ENCODE measurements at places on chromosomes 6 and 20.

DNA sequence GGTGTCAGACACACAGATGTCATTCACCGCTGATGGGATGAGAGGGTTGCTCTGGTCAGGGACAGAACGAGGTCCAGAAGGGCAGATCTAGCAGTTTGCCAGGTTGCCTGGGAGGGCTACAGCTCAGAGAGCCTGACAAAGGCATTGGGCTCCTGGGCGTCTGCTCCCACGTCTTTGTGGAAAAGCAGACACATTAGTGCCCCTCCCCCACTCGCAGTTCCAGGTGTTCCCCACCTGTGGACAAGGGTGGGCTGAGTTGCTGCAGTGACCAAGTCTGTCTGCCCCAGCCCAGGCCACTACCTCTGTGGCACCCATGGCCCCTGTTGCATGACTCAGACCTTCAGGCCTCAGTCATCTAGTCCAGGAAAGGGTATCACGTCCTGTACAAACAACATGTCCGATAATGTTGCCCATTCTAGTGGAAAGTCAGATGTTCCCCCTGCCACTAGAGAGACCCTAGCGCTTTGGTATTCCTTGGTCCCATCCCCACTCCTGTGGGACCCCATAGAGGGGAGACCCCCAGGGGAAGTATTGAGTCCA, 37.4 kb downstream of the WRNIP1 start:
- no peak for DNase-seq

DNA sequence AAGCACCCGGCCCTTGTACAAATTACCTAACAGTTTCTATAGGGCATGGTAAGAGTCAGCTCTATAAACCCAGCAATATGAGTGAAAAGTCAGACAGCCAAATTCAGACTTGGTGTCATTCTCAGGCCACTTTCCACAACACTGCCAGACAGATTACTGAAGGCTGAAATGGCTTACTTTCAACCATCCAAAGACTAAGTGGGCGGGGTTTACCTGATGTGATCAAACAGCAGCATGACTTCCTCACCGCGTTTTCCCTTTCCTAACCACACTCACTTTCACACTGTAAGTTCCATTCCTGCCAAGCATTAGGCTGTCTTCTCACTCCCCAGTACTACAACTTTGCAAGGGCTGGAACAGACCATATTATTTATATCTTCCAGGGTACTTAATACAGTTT, 85.9 kb downstream of the SMLR1 start:
- DNase-seq, result no peak

DNA sequence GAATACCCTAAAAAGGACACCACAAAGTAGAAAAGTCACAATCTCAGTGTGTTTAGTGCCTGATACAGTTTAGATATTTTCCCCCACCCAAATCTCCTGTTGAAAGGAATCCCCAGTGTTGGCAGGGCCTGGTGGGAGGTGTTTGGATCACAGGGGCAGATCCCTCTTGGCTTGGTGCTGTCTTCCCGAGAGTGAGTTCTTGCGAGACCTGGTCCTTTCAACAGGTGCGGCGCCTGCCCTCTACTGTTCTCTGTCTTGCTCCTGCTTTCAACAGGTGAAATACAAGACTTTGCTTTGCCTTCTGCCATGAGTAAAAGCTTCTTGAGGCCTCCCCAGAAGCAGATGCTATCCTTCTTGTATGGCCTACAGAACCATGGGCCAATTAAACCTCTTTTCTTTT, 534.3 kb upstream of the NRSN1 start:
- DNase-seq, result no peak

GRCh38 chr20:23059846-23060245, 10.4 kb upstream of the THBD start:
- no peak for DNase-seq

DNA sequence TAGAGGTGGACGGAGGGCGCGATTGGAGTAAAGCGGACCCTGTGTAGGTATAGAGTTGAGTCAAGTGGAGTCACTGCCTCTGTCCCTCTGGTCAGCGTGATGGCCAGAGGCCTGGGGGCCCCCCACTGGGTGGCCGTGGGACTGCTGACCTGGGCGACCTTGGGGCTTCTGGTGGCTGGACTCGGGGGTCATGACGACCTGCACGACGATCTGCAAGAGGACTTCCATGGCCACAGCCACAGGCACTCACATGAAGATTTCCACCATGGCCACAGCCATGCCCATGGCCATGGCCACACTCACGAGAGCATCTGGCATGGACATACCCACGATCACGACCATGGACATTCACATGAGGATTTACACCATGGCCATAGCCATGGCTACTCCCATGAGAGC, 479 bp downstream of the SLC39A7 start:
- no peak for DNase-seq

- DNase-seq, result no peak
Measured at GRCh38 chr20:23646106-23646873, 8.5 kb upstream of the CST3 start.

GRCh38 chr6:141077355-141078333, 1055.1 kb upstream of the GJE1 start:
- DNase-seq, result no peak

DNA sequence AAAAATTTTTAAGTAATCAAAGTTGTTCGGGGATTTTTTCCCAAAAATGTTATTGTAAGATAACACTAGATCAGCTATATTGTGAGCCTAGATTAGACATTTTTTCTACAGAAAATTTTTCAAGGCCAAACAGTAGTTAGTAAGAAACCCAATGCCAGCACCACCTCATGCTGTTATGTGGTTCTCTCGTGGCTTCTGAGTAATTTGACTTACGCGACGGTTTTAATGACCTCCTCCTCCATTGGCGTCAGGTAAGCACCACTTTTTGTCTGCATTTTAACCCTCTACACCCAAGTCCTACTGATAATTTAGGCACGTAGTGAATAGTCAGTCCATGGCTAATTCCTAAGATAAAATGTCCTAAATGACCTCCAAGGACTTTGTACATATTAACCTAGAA, 9.7 kb downstream of the RPS6KA2 start:
- DNase-seq, result no peak

- peak; percentile 69 for DNase-seq
Measured at GRCh38 chr6:106163966-106164877, 78.1 kb downstream of the PRDM1 start.

- no peak for DNase-seq
Measured at GRCh38 chr20:35003211-35004031, 47.8 kb downstream of the MYH7B start.

DNA sequence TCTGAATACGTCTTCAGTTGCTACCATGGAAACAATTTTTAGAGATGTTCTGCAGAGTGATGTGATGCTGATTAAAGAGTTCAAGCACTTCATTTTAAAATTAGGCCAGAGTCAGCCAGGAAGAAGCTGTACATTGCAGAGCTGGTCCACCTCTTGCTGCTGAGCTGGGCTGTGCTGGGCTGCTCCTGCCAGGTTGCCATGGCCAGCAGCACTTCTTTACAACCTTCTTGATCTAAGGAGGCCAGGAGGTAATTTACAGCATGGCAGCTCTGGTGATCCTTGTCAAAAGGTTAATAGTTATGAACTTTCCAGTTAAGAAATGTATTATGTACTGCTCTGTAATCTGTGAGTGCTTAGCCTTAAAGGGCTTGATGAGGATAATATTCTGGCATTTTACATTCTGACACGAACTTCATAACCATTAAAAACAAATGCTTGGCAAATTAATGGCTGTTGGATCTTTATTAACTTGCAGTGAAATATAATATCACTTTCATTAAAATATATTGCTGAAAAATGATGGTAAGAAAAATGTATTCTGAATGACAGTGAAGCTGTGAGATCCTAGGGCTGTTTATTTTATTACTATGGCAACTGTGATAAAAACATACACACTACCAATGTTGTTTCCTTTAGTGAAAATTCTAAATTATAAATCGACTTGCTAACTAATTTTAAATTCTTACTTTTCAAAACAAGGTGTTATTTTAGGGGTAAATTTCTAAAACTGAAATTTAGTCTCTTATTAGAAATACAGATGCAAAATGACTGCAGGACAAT, 259.7 kb downstream of the RFPL4B start:
- DNase-seq, result no peak

GRCh38 chr20:2745936-2746635, 53.5 kb downstream of the EBF4 start:
- DNase-seq, result no peak

- DNase-seq, result no peak
Measured at GRCh38 chr6:45476341-45476740, 98.6 kb upstream of the SUPT3H start.

DNA sequence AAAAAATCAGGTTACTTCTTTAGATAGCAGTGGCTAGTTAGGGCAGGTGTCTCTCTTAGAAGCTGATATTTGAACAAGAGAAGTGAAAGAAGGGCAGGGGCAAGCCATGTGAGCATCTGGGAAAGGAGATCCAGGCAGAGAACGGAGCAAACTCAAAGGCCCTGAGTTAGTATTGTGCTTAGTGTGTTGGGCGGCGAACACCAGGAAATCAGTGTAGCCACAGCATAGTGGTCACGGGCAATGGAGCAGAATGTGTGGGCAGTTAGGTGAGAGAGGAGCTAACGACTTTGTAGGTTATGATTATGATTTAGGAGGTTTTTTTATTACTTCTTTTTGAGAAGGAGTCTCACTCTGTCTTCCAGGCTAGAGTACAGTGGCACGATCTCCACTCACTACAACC, 229.3 kb downstream of the TMEM242 start:
- DNase-seq, result no peak

DNA sequence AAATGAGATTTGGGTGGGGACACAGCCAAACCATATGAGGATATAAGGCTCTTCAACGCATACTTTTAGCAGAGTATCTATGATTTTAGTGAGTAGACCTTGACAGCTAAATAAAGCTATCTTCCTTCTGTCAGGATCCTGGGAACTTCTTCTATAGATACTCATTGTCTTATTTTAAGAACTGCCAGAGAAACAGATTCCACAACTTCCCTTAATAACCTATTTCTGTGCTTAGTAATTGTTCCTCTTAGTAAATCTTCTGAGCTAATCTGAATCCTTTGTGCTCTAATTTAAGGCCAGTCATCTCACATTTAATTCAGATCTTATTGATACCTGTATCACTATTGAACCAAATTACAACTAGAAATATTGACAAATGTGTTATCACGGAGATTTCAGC, 64.0 kb upstream of the CEP85L start:
- DNase-seq, result no peak

GRCh38 chr6:66321017-66321416, 614.0 kb upstream of the EYS start:
- no peak for DNase-seq

DNA sequence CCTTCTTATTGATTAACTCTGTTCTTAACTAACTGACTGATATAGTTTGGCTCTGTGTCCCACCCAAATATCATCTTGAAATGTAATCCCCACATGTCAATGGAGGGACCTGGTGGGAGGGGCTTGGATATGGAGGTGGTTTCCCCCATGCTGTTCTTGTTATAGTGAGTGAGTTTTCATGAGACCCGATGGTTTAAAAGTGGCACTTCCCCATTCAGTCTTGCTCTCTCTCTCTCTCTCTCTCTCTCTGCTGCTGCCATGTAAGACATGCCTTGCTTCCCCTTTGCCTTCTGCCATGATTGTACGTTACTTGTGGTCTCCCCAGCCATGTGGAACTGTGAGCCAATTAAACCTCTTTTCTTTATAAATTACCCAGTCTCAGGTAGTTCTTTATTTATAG, 81.8 kb upstream of the SPACA1 start:
- DNase-seq, result no peak

GRCh38 chr6:15380351-15380750, 134.5 kb downstream of the JARID2 start:
- no peak for DNase-seq

DNA sequence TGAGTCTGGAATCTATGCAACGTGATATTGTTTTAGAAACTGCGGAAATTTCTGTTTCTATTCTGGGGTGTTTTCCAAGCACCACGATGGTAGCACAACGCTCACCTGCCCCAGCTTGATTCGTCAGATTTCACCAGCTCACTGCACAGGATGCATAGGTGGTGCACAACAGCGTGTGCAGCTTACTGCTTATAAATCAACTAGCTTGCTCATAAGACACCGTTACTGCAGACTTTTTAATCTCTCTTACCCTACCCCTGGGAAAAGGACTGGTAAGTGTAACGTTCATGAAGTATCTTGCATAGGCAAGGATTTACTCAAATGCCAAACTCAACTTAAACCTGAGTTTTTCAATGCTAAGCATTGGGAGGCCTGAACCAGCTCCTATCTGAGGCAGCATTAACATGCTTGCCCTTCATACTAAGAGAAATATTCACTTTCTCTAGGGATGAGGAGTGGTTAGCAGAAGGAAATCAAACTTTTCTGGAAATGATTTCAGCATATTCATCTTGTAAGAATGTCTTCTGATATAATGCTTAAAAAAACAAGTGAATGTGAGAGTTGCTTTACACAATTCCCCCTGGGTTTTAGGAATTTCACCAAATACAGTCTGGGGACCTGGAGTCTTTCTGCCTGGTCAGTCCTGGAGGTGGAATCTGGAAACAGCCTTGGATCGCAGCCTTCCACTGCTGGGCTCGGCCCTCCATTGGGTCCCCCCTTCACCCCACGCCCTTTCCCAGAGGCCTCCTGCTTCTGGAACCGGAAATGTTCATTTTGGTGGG, 100.6 kb downstream of the DACT2 start:
- peak; percentile 70 for DNase-seq

DNA sequence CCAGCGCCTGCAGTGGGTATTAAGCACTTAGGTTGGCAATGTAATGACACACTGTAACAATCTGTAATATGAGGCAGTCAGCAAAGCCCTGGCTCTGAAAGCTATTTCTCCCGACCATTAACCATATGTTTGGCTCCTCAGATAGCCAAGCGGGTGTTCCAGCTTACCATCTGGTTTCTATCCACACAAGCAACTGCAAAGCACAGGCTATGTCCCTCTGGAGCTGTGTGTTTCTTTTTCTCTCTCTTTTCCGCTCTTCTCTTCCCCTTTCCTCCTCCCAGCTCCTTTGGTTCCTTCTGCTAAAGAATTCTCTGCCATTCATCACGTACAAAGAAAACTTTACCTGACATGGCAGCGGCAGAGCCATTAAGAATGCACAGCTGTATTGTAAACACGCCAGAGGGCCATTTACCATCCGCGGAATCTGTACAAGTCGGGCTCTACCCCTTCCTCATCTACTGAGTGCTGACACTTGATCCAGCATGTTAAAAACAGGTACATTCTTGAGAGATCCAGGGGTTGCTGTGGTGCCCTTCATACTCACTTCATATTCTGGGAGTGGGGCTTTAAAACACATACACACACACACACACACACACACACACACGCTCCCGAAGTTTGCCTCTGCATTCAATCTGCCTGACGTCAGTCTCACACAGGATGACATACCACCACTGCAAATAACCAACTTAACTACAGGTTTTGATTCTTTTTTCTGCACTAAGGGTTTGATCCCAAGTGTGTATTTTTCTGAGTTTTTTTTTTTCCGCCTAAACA, 77.2 kb downstream of the BACH2 start:
- peak; percentile 82 for DNase-seq

- no peak for DNase-seq
Measured at GRCh38 chr20:45872626-45873025, 8.4 kb upstream of the ZSWIM1 start.

DNA sequence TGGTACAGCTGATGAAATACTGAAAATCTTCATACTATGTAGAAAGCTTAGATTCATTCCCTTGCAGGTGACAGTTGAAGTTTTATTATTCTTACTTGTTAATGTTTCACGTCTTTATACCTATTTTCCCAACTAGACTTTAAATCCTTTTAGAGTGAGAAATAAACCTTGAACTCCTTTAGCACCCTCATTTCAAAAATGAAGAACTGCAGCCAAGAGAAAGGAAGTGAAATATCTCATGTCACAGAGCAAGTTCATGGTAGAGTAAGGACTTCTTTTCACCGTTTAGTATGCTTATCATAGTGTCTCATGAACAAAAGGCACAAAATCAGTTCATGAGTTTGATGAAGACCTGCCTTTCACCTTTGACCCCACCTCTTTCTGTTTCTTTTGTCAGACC, 38.5 kb downstream of the ORC3 start:
- DNase-seq, result no peak
